Mesendoderm (in vitro differentiated cells): ENCODE measurements at places on chromosomes 2 and 18.

GRCh38 chr2:233418052-233418760, 63.9 kb downstream of the DGKD start:
- no peak for DNase-seq
- peaks cover 7% of the 10 kb centered on the region for H3K4me1 ChIP-seq
- H3K36me3 ChIP-seq: no peaks in the 10 kb centered on the region
- H3K4me3 ChIP-seq: no peak overlapping the region

- no peak for DNase-seq
- H3K4me3 ChIP-seq: no peak overlapping the region
- H3K36me3 ChIP-seq: no peaks in the 10 kb centered on the region
Observed at GRCh38 chr2:54258166-54258565, 2.1 kb upstream of the TSPYL6 start.

- no peak overlapping the region for H3K4me3 ChIP-seq
- no peaks in the 10 kb centered on the region for H3K4me1 ChIP-seq
- H3K27ac ChIP-seq: no peak overlapping the region
- no peaks in the 10 kb centered on the region for H3K27me3 ChIP-seq
Observed at GRCh38 chr2:44392338-44392943, 30.7 kb downstream of the CAMKMT start.

- no peak overlapping the region for H3K4me3 ChIP-seq
- no peak overlapping the region for H3K27ac ChIP-seq
- no peaks in the 10 kb centered on the region for H3K27me3 ChIP-seq
- no peaks in the 10 kb centered on the region for H3K4me1 ChIP-seq
- DNase-seq: no peak
Observed at GRCh38 chr2:45722477-45722876, 71.0 kb downstream of the PRKCE start.

- H3K36me3 ChIP-seq: no peaks in the 10 kb centered on the region
- H3K27me3 ChIP-seq: no peaks in the 10 kb centered on the region
- H3K4me3 ChIP-seq: no peak overlapping the region
- H3K27ac ChIP-seq: no peak overlapping the region
- no peak for DNase-seq
Observed at GRCh38 chr2:131016826-131017741, 76.2 kb downstream of the FAM168B start.

- no peak overlapping the region for H3K27ac ChIP-seq
- H3K36me3 ChIP-seq: no peaks in the 10 kb centered on the region
- H3K4me3 ChIP-seq: no peak overlapping the region
- no peak for DNase-seq
Observed at GRCh38 chr2:67752199-67752598, 310.6 kb downstream of the C1D start.

GRCh38 chr2:27710640-27711430, 47.1 kb downstream of the SLC4A1AP start:
- no peaks in the 10 kb centered on the region for H3K4me1 ChIP-seq
- H3K36me3 ChIP-seq: no peaks in the 10 kb centered on the region
- no peaks in the 10 kb centered on the region for H3K27me3 ChIP-seq
- no peak overlapping the region for H3K27ac ChIP-seq
- no peak overlapping the region for H3K4me3 ChIP-seq

DNA sequence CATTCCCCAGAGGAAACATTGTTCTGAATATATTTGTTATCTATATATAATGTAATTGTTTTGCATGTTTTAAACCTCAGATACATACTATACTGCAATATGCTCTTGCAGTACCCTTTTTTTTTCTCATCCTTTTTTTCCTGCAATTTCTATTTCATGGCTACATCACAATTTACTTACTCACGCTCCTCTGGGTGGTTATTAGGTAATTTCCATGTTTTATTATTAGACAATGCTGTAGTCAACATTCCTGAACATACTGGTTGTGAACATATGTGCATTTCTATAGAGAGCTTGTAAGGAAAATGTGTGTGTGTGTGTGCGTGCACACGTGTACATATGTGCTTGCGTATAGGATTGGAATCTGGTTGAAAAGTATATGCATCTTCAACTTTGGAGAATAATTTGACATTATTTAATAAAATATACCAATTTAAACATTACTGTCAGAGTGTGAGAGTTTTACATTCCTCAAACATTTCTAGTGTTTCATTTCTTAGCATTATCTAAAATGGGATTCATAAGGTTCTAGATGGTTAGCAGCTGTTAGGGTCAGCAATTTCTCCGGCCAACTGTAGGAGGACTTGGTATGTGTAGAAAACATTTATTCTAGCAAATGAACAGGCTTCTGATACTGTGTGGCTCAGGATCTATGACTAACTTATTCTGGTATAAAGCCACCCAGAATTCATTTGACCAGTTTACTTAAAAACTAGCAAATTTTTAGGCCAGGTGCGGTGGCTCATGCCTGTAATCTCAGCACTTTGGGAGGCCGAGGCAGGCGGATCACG, 22.4 kb downstream of the NCOA1 start:
- no peak overlapping the region for H3K27ac ChIP-seq
- H3K27me3 ChIP-seq: no peaks in the 10 kb centered on the region
- no peak overlapping the region for H3K4me3 ChIP-seq
- H3K36me3 ChIP-seq: no peaks in the 10 kb centered on the region

- H3K27ac ChIP-seq: no peak overlapping the region
- no peaks in the 10 kb centered on the region for H3K36me3 ChIP-seq
- no peak overlapping the region for H3K4me3 ChIP-seq
- no peaks in the 10 kb centered on the region for H3K27me3 ChIP-seq
- no peaks in the 10 kb centered on the region for H3K4me1 ChIP-seq
Observed at GRCh38 chr2:132936791-132937190, 266.8 kb upstream of the LYPD1 start.

DNA sequence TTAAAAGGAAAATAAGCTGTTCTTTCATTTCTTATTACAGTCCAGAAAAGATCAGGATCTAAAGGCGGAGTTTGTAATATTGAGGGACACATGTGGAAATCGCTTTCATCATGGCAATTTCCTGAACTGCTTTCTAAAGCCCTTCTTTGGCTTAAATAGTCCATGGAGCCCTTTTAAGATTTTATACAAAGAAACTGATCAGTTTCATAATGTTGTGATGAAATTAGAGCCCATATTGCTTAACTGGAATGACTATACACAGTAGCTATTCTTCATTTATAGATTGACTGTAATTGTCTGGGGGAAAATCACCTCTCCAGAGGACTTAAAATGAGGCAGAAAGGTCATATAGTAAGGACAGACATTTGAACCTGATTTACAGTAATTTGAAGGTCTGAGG, 322.2 kb downstream of the ETAA1 start:
- DNase-seq: no peak
- H3K27ac ChIP-seq: no peak overlapping the region
- no peaks in the 10 kb centered on the region for H3K36me3 ChIP-seq
- no peaks in the 10 kb centered on the region for H3K27me3 ChIP-seq
- H3K4me1 ChIP-seq: no peaks in the 10 kb centered on the region

DNA sequence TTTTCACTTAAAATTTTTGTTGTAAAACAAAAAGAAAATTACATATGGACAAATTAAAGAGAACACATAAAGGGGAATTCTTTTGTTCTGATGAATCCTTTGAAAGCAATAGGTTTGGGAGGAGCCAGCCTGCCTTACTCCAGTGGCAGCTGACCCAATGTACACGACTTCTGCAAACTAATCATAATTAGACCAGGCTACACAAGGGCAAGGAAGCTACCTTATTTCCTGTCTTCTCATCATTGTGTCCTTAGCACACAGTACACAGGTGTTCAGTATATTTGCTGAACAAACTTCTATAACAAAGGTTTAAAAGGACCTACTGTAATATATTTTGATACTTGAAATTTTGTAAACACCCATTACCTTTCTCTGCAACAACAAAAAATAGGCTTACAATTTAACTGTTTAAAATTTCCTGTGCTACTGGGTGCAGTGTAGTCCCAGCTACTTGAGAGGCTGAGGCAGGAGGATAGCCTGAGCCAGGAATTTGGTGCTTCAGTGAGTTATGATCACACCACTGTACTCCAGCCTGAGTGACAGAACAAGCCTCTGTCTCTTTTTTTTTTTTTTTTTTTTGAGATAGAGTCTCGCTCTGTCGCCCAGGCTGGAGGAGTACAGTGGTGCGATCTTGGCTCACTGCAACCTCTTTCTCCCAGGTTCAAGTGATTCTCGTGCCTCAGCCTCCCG, 18.9 kb downstream of the KCNG3 start:
- H3K27ac ChIP-seq: no peak overlapping the region
- DNase-seq: no peak
- no peaks in the 10 kb centered on the region for H3K27me3 ChIP-seq
- no peaks in the 10 kb centered on the region for H3K36me3 ChIP-seq
- no peak overlapping the region for H3K4me3 ChIP-seq

DNA sequence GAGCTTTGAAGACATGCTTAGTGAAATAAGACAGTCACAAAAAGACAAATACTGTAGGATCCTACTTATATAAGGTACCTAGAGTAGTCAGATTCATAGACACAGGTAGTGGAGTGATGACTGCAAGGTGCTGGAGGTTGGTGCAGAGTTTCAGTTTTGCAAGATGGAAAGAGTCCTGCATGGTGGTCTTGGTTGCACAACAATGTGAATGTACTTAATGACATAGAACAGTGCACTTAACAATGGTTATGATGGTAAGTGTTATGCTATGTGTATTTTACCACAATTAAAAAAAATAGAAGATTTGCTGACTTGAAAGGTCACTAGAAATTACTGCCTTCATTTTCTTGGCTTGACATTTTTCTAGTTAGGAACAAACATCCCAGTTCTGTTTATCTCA, 9.5 kb downstream of the CERS6 start:
- no peak overlapping the region for H3K4me3 ChIP-seq
- no peaks in the 10 kb centered on the region for H3K27me3 ChIP-seq
- no peak overlapping the region for H3K27ac ChIP-seq
- DNase-seq: no peak
- H3K36me3 ChIP-seq: no peaks in the 10 kb centered on the region

DNA sequence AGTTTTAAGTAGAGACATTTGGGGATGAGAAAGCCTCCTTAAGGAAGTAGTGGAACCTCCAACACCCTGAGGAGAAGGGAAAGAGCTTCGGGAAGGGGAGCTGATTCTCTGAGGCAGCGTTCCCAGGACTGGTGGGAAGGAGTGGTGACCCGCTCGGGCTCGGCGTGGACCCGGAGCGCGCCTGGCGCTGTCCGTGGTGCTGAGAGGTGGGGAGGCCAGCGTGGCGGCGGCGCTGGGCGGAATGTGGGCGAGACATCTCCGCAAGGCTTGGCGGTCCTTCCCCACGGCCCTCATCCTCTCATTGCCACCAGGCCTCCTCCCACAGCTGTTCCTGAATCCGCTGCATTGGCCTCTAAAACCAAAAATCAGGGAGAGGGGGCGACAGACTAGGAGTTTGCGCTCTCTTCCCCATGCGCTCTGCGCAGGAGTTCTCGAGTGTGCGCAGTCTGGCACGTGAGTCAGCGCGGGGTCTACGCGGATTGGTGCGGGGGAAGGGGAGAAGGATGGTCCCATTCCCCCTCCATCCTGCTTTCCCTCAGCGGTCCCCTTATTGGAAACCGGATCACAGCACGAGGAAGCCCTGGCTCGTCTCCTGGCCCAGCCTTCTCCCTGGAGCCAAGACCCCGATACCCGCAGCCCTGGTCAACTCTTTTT, 857 bp downstream of the RESP18 start:
- H3K27ac ChIP-seq: no peak overlapping the region
- DNase-seq: peak; percentile 43
- peaks cover 15% of the 10 kb centered on the region for H3K27me3 ChIP-seq
- no peak overlapping the region for H3K4me3 ChIP-seq

DNA sequence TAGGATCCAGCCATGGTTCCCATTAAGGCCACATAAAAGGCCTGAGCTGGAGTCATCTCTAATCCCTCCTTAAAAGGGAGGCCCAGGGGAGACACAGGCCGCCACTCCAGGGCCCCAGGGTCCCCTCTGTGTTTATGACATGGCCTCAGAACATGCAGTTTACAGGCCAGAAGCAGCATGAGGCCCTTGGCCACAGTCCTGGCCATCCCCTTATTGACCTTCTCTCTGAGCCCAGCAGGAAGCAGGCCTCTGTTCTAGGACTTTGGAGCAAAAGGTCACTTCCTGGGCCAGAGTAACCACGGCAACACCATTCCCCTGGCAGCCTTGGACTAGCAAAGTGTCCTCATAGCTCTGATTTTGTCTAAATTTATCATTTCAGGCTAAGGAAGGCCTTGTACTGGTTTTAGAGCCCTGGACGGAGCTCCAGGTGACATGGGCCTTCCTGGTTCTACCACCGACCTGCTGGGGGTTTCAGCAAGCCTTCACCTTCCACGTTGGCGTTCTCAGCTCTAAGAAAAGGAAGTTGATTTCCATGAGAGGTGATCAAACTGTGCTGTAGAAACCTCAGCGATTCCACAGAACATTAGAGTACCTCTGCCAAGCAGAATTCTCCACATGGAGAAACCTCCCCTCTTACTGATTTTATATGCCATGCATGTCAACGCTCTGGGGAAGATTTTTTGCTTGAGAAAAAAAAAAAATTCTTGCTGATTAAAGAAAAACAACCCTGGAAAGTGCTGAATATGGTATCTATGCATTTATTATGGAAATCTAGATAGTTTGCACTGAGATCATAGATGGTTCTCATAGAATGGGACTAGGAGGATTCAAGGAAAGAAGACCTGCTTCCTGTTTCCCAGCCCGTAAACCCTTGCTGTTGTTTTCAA, 53.7 kb downstream of the HS1BP3 start:
- no peaks in the 10 kb centered on the region for H3K36me3 ChIP-seq
- H3K27ac ChIP-seq: no peak overlapping the region
- H3K27me3 ChIP-seq: no peaks in the 10 kb centered on the region
- peaks cover 5% of the 10 kb centered on the region for H3K4me1 ChIP-seq
- no peak for DNase-seq
- no peak overlapping the region for H3K4me3 ChIP-seq

GRCh38 chr2:170377500-170378207, 199.7 kb downstream of the MYO3B start:
- no peak for DNase-seq
- no peak overlapping the region for H3K4me3 ChIP-seq
- no peaks in the 10 kb centered on the region for H3K36me3 ChIP-seq
- peaks cover 2% of the 10 kb centered on the region for H3K4me1 ChIP-seq
- H3K27me3 ChIP-seq: no peaks in the 10 kb centered on the region

GRCh38 chr2:240472078-240472790, 36.8 kb downstream of the GPC1 start:
- DNase-seq: no peak
- H3K27ac ChIP-seq: no peak overlapping the region
- H3K4me3 ChIP-seq: no peak overlapping the region
- H3K27me3 ChIP-seq: no peaks in the 10 kb centered on the region

DNA sequence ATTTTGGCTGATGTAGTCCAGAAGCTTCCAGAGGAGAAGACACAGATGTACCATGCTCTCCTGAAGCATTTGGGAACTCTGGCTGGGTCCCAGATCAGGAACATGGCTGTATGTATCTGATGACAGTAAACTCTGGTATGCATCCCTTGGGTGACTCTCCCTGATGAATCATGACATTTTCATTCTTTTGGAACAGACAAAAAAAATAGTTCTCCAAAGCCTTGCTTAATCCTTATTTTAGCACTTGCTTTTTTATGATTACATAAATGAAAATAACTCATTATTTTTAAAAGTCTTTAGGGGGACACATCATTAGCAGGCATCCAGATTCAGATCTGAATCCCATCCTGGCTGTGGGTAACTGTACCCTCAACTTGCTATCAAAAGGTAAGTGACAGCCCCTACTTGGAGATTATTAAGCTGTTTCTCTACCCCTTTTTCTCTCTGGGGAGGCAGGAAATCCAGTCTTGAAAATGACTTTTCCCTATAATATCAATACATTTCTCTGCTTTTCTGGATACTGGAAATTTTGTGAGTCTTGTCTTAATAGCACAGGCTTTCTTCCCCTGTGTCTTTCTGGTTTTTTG, 23.3 kb downstream of the AOX1 start:
- no peaks in the 10 kb centered on the region for H3K4me1 ChIP-seq
- no peaks in the 10 kb centered on the region for H3K36me3 ChIP-seq
- H3K27ac ChIP-seq: no peak overlapping the region
- no peak overlapping the region for H3K4me3 ChIP-seq
- H3K27me3 ChIP-seq: no peaks in the 10 kb centered on the region
